Central memory CD8-positive, alpha-beta T cell (primary cell): ENCODE measurements at places on chromosomes 2 and 18.

GRCh38 chr2:160465002-160465401, 28.6 kb downstream of the RBMS1 start:
- DNase-seq, result no peak

GRCh38 chr2:145800151-145801091, 1280.5 kb upstream of the ZEB2 start:
- no peak for DNase-seq

DNA sequence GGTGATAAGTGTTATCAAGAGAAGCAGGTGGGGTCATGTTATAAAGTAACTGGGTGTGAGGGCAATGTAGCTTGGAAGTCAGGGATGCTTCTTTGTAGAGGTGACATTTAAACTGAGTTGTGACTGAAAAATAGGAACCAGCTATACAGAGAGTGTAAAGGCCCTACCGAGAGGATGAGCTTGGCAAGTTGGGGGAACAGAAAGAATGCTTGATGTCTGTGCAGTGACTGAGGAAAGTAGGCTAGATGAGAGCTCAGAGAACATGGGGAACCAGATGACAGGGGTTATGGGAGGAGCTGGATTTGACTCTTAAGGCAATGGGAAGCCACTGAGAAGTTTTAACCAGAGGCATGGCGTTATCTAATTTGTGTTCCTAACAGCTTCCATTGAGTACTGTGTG, 115.3 kb downstream of the DOCK10 start:
- DNase-seq, result no peak

- no peak for DNase-seq
Observed at GRCh38 chr2:105868060-105868459, 123.3 kb downstream of the NCK2 start.

DNA sequence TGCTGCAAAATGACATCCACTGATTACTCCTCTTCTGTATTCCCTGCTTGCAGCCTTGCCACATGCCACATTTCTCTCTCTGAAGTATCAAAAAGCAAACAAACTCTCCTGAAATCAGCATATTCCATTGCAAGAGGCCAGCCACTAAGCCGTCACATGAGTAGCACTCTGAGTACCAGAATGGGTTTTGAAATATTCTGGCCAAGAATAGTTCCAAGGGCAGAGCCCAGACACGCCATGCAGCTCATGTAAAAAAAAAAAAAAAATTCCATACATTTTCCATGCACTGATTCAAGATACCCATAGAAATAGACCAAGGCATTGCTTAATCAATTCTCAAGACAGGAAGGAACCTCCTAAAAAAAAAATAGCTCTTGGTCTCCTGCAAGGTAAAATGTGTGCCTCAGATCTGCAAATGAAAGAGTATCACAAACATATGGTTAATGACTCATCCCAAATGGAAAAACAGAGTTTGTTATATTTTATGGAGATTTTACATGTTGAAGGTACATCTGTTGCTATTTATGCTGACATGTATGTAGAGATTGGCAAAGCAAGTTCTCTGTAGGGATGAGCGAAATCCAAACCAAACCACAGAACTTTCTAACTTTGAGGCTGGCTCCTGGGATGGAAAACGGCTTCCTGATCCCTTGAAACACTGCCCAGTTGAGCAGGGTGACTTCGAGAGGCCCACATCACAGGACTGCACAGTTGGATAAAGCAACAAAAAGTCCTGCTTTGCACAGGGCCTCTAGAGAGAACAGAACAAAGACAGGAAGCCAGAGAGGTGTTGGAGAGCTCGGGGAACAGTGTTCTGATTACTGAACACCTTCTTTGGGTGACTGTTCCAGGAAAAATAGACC, 346.2 kb downstream of the ZNF521 start:
- no peak for DNase-seq

DNA sequence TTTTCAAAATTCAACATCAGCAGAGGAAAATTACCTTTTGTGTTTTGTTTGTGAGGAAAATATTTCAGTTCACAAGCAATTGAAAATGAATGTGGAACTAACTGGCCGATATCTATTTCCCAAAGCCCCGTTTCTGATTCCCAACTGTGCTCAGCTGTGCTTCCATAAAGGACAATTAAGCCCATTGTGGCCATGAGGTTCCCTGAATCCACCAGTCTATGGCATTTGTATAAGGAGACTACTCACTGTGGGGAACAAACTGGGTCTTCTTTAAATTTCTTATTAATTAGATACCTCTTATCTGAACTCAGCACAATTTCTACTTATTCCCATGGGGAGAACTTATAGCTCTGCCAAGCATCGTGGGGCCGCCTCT, 31.4 kb upstream of the AGAP1 start:
- DNase-seq, result no peak

DNA sequence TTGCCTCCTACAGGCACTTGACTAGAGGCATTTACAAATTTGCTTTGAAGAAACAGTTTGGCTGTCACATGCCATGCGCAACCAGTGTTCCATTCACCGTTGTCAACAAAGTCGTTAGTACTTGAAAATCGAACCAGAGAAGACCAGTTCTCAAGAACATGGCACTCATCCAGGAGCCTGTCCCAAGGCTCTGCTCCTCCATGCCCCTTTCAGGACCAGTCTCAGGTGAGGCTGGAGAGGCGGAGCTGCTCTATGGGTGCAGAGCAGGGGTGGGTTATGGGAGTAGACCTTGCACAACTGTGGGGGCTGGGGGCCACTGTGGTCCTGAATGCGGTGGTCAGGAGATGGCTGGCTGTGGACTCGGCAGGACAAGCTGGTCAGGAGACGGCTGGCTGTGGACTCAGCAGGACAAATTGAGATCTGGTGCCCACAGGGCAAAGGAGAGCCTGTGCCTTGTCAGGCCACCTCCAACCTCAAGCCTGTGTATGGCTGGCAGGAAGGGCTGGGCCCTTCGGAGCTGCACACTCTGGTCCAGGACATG, 12.3 kb upstream of the ATP9B start:
- DNase-seq, result no peak

DNA sequence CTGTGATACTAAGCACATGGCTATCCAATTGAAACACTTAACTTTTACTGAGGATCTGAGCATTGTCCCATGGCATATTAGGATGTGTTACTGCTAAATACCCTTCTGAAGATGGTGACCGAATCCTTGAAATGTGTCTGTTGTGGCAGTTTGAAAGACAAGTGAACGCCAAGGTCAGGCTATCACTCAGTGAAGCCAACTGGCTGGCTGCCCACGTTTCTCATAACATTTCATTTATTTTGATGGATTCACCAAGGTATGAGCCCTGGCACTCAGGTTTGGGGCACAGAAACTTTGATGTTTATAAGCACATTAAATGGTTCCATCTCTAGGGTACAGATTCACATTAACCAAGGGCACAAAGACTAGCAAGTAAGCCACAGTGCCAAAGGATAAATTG, 850.3 kb downstream of the DPP10 start:
- DNase-seq, result no peak

DNA sequence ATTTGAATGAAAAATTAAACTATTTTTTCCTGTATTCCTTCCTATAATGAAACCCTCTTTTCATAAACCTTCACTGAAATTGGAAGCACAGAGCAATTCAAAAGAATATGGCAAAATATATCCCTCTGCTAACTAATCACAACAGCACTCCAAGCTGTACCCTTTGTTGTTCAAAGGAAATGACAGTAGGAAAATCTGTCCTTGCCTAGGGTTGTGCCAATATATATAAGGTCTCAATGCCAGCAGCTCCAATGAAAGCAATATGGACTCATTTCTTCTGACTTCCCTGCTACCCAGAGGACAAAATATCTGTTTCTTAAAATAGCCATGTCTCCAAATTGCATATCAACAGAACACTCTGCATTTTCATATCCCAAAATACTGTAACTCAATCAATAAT, 373.9 kb upstream of the MC4R start:
- DNase-seq, result no peak
